Ovary (tissue), 10 donors: ENCODE measurements at places on chromosomes 3 and 15. TPM values are rescaled to one million over a fixed set of nuclear protein-coding genes. Genes with fewer than 3 reads are reported as not detected.
A peak's percentile ranks its signal among the peaks of the same experiment; 100 is the strongest.

- DNase-seq: no peak
Measured at GRCh38 chr3:176995946-176996345, 201.3 kb downstream of the TBL1XR1 start.

- DNase-seq: peak; percentile 84
Measured at GRCh38 chr15:64507293-64507802, 47.0 kb downstream of the ZNF609 start.

GRCh38 chr3:16494814-16495431 is 18.6 kb downstream of the RFTN1 start:
- no peak for DNase-seq

SLC2A2 gene
- not detected for total RNA-seq

SEMA3F gene
- total RNA-seq: 31.5 TPM

TRAIP gene
- total RNA-seq: 4.5 TPM
